CD8-positive, alpha-beta memory T cell (primary cell): ENCODE measurements at places on chromosomes 11 and 22. TPM values are rescaled to one million over a fixed set of nuclear protein-coding genes. Genes with fewer than 3 reads are reported as not detected.

- no peak for DNase-seq
Observed at GRCh38 chr11:89493431-89493830, 2.3 kb upstream of the NOX4 start.

DNA sequence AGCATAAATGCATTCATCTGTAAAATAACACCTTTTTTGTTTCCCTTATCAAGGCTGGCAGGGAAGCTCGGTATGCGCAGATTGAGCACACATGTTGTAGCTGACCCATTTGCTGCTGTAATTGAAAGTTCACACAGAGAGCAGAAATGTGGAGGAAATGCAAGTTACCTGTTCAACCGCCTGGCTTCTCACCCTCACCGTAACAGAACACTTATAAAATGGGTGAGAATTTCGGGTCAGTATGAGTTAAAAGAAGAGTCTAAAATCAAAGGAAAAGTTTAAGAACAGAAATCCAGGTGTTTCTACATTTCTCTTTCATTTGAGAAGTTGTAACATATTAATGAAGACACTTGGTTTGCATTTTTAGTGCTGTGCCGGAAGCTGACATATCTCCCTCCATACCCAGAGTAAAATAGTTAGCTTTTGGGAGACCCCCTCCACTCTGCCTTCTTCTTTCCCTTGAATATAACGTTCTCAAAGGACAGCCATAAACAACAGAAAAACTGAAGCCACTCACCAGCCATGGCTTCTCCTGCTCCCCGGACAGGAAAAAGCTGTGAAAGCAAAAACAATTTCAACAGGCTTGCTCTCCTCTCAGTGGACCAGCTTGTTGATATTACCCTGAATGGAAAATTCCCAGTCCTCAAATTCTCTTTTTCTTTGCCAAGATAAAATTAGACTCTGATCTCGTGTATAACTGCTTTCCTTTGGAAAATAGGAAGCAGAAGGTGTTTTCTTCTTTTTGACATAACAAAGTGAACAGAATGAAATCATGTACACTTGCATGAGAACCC lies at the start of gene CASP12:
Gene CASP12, minus strand, starts transcription at position 570 of the 794 bp plus-strand sequence.
- no peak for DNase-seq

- DNase-seq, result no peak
Observed at GRCh38 chr22:28817919-28818859, 17.8 kb upstream of the XBP1 start.

DNA sequence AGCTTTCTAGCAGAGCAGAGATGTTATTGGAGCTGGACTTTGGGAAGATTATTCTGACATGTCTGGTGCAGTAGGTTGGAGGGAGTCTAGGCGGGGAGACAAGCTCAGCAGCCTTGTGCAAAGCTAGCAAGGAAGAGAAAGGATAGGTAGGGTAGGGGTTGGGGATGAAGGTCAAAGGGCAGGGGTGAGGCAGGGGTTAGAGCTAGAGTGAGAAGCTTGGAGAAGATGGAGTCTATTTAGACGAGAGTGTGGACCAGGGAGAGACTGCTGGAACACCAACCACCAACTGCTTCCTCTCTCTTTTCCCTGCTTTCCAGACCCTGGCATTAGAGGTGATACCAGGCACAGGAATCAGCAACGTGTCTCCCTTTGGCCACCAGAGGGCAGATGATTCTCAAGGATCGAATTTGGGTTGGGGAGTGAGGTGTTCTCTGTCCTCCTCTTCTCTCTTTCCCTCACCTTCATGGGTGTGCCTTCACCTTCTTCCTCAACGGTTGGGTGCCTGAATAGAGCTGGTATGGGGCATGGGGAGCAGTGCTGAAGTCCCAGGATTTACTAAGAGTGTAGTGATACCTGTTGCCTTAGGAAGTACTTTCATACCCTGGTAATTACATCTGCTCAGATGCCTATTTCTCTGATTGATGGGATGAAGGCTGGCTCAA lies 1.8 kb upstream of the MARK2 start:
- peak; percentile 82 for DNase-seq

GPR83 gene
- 0.11 TPM for total RNA-seq

GRCh38 chr22:33188326-33188725 lies 130.1 kb upstream of the SYN3 start:
- DNase-seq, result no peak

IGF2 gene
- total RNA-seq, result 3.3 TPM

CDKN1C gene
- 1.1 TPM for total RNA-seq

TRMU gene
- total RNA-seq, result 68.9 TPM

- DNase-seq, result no peak
Observed at GRCh38 chr11:97140885-97141494, 751.2 kb downstream of the JRKL start.

CTTN gene
- 17.0 TPM for total RNA-seq

- DNase-seq, result no peak
Observed at GRCh38 chr11:69467196-69467595, 14.3 kb upstream of the LINC01488 start.

LMO1 gene
- not detected for total RNA-seq

- no peak for DNase-seq
Observed at GRCh38 chr11:135074397-135074998, 662.5 kb upstream of the B3GAT1 start.

DNA sequence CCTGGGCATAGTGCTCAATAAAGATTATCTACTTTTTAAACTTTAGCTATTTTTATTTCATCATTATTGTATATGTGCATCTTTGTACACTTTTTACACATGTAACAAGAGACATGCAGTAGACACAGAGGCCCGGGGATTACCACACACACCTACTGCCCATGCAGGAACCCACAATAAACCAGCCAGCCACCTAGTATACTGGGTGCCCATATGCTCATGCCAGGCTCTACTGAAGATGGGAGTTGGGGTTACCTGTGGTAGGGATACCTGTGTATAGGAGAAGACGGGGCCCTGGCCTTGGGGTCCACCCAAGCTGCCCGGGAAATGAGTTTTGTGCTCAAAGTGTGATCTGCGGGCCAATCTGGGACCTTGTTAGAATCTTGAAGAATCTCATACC lies 31.2 kb upstream of the P2RY2 start:
- DNase-seq, result no peak

OR8D4 gene
- not detected for total RNA-seq

- DNase-seq, result peak; percentile 10
Observed at GRCh38 chr22:36027579-36027934, 1.1 kb downstream of the RBFOX2 start.

LAYN gene
- 1.4 TPM for total RNA-seq
